ENCODE measurements at places on chromosomes 5 and 9.

DNA sequence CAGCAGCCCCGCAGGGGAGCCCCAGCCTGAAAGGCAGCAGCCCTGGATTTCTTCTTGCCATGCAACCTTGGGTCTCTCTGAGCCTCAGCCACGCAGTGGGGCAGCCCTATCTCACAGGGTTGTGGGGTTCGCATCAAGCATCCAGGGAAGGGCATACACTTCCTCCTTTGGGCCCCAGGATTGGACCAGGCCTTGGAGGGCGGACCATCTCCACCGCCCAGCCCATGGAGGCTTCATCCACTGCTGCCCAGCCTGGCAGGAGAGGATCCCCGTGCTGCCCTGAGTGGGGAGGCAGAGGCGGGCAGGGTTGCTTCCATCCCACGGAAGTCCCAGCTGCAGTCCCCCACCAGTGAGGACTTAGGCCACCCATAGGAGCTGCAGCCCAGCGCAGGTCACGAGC, 5.3 kb downstream of the ADAMTS2 start:
- no peak for DNase-seq

DNA sequence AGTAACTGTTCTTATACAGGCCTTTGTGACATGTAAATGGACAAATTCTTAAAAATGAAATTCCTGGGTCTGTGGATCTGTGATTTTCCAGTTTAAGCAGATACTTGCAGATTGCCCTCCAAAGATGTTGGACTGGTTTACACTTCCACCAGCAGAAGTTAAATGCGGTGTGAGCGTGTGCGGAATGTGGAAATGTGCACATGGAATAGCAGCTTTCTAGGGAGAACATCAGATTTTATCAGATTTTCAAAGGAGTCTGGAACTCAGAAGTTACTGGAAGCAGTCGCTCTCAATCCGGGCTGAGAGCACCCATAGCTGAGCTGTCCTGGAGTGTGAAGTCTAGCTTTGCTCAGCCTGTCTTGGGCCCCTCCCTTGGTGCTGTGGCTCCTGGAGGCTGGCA, 97.4 kb downstream of the PPARGC1B start:
- DNase-seq, result no peak

DNA sequence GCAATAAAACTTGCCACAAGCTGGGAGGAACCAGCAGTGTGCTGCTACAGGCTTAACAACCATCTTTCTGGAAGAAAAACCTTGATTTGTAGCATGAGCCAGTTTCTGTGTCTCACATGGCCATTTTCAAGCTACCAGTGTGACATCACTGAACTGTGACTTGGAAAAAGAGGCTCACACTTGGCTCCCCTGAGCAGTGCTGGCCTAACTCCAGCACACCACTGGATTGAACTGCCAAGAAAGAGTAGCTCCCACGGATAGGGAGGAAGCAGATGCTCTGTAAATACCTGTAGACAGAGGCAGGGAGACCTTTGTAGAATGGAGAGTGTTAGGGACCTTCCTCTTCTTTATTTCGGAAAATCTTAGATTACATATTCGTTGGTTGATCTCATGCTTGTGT, 197.9 kb downstream of the SH3GL2 start:
- no peak for DNase-seq

- DNase-seq, result no peak
Measured at GRCh38 chr9:98306384-98307145, 51.1 kb upstream of the TBC1D2 start.

GRCh38 chr5:167168971-167169370, 1122.5 kb upstream of the WWC1 start:
- no peak for DNase-seq

- peak; percentile 66 for DNase-seq
Measured at GRCh38 chr5:41835645-41836044, 34.6 kb downstream of the OXCT1 start.

- no peak for DNase-seq
Measured at GRCh38 chr9:91889161-91889911, 60.7 kb downstream of the ROR2 start.

DNA sequence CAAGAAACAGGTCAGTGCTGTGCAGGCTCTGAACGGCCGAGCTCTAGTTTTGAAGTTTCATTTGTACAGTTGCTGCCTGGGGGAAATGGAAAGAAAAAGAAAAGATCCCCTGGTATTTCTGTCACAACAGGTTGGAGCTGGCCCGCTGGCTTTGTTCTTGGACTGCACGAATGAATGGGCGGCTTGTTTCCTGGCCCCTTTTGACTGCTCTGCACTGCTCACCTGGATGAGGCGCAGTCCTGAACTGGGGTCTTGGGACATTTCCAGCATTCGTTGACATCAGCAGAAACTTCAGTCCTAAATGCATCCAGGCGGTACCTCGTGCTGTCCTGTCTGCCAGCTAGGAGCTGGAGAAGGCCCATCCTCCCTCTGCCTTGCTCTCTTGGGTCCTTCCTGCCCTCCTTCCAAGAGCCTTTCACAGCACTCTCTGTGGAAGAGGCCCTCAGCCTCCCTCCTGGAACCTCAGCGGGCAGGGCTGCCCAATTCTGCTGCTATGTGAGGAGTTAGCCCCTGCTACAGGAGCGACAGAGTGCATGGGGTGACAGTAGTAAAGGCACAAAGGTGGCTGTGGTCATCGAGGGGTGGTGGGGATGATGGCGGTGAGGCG, 189.2 kb downstream of the FSTL4 start:
- no peak for DNase-seq

DNA sequence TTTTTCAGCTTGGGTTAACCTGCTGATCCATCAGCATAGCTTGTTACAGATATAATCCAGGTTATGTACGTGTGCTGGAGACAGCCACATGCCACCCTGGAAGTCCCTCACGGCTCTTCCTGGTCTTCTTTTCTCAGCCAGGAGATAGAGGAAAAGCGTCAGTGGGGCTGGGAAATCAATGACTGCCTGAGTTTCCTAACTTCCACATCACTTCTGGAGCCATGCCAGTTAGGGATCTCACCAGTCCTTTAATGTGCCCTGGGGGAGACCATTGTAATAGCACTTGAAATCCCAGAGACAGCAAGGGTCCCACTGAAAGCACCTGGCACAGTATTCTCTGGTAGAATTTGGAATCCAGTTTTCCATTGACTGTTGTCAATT, 29.2 kb downstream of the ANXA2R start:
- no peak for DNase-seq

- no peak for DNase-seq
Measured at GRCh38 chr9:114909661-114910060, 20.7 kb downstream of the TNFSF8 start.

DNA sequence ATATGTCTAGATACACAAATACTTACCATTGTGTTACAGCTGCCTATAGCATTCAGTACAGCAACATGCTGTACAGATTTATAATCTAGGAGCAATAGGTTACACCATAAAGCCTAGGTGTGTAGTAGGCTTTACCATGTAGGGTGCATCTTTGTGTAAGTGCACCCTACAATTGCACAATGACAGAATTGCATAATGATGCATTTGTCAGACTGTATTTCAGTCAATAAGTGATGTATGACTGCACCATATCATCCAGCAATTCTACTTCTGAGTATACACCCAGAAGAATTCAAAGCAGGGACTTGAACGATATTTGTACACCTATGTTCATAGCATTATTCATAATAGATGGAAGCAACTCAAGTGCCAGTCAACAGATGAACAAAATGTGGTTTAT, 100.4 kb upstream of the SLC44A1 start:
- no peak for DNase-seq

DNA sequence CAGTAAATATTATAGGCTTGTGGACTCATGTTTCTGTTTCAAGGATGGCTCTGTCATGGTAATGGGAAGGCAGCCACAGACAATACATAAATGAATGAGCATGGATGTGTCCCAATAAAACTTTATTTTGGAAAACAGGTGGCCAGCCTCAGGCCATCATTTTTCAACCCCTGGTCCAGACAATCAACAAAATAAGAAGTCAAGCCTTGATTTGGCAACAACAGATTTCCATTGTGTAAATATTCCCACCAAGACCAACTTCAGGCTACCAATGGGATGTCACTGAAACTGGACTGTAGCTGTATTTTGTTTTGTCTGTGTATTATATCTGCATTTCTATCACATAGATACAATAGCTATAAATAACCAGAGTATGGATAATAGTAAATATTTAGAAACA, 20.7 kb upstream of the RLN1 start:
- DNase-seq, result no peak

DNA sequence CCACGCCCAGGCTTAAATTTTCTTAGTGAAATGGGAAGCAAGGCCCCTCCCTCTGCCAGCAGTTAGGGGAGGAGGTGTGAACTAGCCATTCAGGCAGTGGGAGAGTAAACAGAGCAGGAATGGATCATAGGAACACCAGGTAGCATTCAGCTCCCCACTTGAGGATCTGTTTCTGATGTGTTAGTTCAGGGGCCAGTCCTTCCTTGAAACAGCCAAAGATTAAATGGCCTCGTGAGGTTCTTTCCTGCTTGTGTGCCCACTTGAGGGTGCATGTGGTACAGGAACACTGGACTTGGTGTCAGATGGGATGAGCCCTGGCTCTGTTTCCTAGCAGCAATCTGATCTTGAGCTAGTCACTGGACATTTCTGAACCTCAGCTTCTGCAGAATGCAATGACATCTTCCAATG, 21.2 kb downstream of the FAXDC2 start:
- no peak for DNase-seq

DNA sequence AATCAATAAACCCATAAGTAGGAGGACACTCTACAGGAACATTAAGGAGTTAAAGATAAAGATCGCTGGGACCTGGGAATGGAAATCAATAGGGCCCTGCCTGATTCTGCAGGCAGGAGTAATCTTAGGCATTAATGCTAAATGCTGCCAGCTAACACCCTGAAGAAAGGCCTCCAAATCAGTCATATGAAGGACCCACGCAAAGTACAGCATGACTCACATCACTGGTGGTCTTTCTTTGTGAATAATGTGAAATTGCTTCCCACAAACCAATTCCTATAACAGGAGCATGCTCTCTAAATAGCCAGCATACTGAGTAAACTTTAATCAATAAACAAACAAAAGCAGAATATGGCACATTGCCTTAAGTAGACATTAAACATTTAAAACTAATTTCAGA, 172.3 kb downstream of the SEMA5A start:
- DNase-seq, result no peak

DNA sequence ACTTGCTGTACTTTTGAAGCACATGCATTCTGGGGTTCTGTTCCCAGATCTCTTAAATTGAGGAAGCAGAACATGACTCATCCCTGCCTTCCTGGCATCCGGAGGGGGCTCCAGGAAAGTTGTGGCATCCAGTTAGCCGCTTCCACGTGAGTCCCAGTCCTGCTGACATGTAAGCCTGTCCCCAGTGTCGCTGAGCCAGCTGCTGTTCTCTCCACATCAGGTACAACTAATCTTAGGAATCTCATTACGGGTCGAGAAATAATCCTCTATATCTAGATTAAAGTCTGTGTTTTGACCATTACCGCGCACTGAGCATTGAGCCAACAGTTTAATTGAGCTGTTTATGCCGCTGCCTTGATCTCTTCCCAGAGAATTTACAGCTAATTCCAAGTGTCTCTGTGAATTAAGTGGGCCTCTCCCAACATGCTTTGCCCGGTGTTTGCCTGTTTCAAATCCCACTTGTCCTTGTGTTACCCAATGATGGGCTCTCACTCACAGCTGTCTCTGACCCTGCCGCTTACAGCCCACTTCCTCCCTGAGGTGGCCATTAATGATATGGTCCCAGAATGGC, 10.5 kb upstream of the SHB start:
- DNase-seq, result no peak

GRCh38 chr9:1276474-1276873, 226.3 kb downstream of the DMRT2 start:
- DNase-seq, result no peak

DNA sequence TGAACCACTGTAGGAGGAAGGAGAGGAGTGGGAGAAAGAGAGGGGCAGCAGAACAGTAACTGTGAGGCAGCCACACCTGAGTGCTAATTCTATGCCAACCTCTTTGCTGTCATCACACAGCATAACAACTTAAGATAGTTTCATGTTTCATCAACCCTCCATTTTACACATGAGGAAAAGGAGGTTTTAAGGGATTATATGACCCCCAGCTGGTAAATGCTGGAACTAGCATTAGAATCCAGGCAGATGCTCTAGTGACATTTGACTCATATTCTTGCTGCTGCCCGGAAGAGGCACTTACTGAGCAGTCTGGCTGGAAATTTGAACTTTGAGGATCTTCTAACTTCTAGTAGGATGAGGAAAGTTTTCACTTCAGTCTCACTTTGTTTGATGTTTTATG, 24.1 kb upstream of the VLDLR start:
- DNase-seq, result no peak

- DNase-seq, result no peak
Measured at GRCh38 chr9:2157277-2158110, 142.3 kb downstream of the SMARCA2 start.

DNA sequence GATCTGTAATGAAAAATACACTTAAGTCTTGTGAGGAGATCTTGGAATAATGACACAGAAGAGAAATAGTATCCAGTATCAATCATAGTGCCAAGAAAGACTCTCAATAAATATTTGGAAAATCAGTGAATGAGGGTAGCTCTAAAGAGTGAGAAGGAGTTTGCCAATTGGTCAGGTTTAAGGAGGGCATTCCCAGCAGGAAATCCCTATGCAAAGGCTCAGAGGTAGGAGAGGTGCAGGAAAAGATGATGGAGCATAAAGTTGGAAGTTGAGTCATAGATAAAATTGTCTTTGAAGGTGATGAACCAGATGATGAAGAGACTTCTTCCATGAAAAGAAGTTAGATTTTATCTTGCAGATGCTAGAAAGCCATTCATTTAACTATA, 27.8 kb downstream of the TNPO1 start:
- no peak for DNase-seq

- DNase-seq, result no peak
Measured at GRCh38 chr9:97987487-97987886, 4.3 kb downstream of the ANP32B start.

GRCh38 chr9:106581973-106582372, 281.0 kb upstream of the ZNF462 start:
- no peak for DNase-seq

- peak; percentile 37 for DNase-seq
Measured at GRCh38 chr9:33782395-33783152, 12.8 kb upstream of the PRSS3 start.

GRCh38 chr5:149172261-149172660, 31.0 kb downstream of the ABLIM3 start:
- DNase-seq, result peak; percentile 28

- DNase-seq, result peak; percentile 88
Measured at GRCh38 chr5:136020383-136021015, 8.3 kb upstream of the TGFBI start.

GRCh38 chr5:72509401-72509800, 2.2 kb upstream of the ZNF366 start:
- no peak for DNase-seq
